Gastroesophageal sphincter (tissue), 4 donors: ENCODE measurements at places on chromosomes 3 and 15. TPM values are rescaled to one million over a fixed set of nuclear protein-coding genes. Genes with fewer than 3 reads are reported as not detected.

DNA sequence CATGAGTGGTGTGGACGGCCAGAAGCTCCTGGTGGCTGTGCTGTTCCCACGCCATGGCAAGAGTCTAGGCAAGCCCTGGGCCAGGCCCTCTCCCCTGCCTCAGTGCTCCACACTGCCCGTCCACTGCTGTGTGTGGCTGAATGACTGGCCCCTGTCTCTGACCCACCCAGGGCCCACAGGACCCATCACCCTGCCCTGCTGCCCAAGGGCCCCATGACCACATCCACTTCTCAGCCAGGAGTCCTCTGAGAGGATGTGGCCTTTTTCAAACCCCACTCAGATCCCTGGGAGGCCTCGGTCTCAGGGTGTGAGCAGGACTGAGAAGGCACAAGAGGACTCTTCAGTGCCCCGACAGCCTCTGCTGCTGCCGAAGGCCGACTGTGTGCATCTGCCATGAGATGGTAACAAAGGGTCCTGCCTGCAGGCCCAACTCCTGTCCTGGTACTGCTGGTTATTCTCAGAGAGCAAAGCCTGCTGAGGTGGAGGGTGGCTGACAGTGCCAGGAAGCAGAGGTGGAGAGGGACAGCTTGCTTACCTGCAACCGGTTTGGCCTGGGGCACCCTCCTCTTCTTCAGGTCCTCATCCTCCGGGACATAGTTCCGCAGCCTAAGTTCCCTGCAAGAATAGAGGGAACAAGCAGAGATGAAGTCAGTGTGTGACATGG is 47.5 kb downstream of the PTH1R start:
- ATAC-seq = no peak

Gene VEPH1
- 0.62 TPM for total RNA-seq

DNA sequence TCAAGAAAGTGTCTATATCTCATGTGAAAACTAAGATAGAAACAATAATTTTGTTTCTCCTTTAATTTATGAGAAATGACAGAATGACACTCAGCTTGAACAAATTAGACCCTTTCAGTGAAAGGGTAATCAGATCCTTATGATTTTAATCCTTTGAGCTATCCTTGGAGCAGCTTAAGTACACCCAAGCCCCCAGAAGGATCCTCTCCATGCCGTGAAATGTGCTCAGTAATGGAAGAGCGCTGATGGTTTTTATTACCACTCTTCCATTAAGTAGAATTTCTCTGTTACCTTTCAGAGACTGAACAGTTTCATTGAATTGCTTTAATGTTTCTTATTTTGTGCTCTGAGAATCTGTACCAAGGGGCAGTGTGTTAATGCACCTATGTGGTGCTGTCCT is 54.3 kb downstream of the HMG20A start:
- no peak for ATAC-seq

DNA sequence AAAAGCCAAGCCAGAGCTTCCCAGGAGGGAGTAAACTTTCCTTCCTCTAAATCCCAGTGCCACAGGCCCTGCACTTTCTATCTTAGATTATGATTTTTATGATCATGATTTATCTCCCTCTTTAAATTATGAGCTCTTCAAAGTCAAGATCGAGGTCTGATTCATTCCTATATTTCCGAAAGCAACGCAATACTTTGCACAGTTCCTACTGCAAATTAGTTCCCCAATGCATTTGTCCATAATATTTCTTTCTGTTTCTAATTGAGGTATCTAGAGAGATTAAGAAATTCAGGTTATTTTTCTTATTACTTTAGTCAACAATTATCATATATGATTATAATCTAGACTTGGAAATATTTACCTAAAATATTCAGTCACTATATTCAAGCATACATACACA is 173.1 kb upstream of the LPP start:
- ATAC-seq = no peak

Gene GP5
- not detected for total RNA-seq
